ENCODE measurements at places on chromosomes 4 and X. TPM values are rescaled to one million over a fixed set of nuclear protein-coding genes. Genes with fewer than 3 reads are reported as not detected.

DNA sequence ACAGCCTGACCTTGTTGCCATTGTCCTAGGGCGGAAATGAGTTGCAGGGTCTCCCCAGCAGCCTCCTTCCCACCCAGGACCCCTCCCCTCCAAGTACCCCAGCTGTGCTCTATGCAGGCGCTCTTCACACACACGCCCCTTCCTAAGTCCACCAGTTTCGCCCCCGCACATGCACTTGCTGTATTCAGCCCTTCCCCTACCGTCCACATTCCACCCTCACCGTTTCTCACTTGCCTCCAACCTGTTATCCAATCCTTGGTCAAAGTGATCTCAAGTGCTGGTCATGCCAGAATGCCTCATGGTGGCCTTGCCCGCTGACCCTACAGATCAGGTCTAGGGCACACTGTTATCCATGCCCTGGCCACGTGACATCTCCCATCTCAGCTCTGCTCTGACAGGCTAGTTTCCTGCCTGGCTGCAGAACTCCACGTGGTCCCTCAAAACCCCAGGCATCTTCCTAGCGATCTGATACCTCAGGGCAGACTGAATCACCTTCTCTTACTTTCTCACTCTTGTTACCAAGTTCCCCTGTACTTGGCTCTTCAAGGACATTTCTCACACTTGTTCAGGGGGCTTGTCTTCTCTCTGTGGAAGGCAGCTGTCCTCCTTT is 39.7 kb downstream of the NSG1 start:
- H3K4me1 ChIP-seq: peaks cover 4% of the 10 kb centered on the region
- no peaks in the 10 kb centered on the region for H3K27me3 ChIP-seq
- H3K36me3 ChIP-seq: peaks cover 16% of the 10 kb centered on the region
- DNase-seq: no peak

GRCh38 chr4:109872065-109872464 is 24.2 kb downstream of the LRIT3 start:
- no peak overlapping the region for H3K4me3 ChIP-seq
- H3K36me3 ChIP-seq: no peaks in the 10 kb centered on the region
- no peaks in the 10 kb centered on the region for H3K27me3 ChIP-seq
- H3K4me1 ChIP-seq: no peaks in the 10 kb centered on the region
- H3K27ac ChIP-seq: no peak overlapping the region
- DNase-seq: no peak

DNA sequence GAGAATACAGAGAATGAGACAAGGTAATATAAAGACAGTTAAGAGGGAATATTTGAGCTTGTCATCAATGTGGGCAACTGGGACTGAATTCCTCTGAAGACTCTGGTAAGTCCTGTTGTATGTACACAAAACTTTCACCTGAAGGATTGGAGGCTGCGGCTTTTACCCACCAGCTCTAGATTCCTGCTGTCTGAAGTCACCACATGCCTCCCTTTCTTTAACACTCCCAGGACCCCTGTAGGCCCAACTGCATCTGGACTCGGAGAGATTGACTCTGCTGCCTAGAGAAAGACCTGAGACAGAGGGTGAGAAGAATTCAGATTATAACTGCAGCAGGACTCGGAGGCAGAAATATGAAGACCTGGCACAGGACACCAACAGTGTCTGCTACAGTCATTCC is 1048.0 kb downstream of the PDHA2 start:
- no peak overlapping the region for H3K4me3 ChIP-seq
- no peaks in the 10 kb centered on the region for H3K27me3 ChIP-seq
- no peak for DNase-seq
- H3K4me1 ChIP-seq: no peaks in the 10 kb centered on the region
- H3K36me3 ChIP-seq: no peaks in the 10 kb centered on the region
- H3K27ac ChIP-seq: no peak overlapping the region

TREX2 gene
- 0.36 TPM for total RNA-seq

GPR34 gene
- total RNA-seq: not detected

REPS2 gene
- 0.18 TPM for total RNA-seq

CLCN4 gene
- 4.5 TPM for total RNA-seq

- H3K4me1 ChIP-seq: peaks cover 2% of the 10 kb centered on the region
- H3K27ac ChIP-seq: no peak overlapping the region
- H3K36me3 ChIP-seq: no peaks in the 10 kb centered on the region
- DNase-seq: peak; percentile 74
Observed at GRCh38 chr4:100008048-100008447, 58.0 kb upstream of the H2AZ1 start.

FGFBP2 gene
- total RNA-seq: not detected

TEX11 gene
- total RNA-seq: not detected

NWD2 gene
- not detected for total RNA-seq

DNA sequence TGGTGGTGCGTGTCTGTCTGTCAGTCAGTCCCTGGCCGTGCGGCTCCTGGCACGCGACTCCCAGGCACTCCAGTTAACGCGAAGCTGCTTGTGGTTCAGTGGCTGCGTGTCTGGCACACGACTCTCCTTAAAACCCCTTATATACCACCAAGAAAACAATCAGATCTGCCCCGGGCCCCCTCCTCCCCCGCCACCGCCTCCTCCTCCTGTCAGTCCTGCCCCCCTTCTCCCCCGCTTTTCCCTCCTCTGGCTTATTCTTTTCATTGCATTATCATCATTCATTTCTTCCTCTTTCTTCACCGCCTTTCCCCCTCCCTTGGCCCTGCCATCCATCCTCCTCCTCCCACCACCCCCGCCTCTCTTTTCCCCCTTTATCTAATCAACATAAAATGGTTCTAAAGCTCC is at the start of gene NEUROG2:
Gene NEUROG2 (minus strand): TSS at position 115 of the 405 bp plus-strand sequence. CDS start 705 bp downstream, outside the sequence.
- H3K4me1 ChIP-seq: no peaks in the 10 kb centered on the region
- DNase-seq: no peak
- peak within 1 kb of the TSS; percentile 67 for H3K4me3 ChIP-seq
- no peak within 1 kb of the TSS for H3K27ac ChIP-seq
- H3K27me3 ChIP-seq: peaks cover 85% of the 10 kb centered on the region

DNA sequence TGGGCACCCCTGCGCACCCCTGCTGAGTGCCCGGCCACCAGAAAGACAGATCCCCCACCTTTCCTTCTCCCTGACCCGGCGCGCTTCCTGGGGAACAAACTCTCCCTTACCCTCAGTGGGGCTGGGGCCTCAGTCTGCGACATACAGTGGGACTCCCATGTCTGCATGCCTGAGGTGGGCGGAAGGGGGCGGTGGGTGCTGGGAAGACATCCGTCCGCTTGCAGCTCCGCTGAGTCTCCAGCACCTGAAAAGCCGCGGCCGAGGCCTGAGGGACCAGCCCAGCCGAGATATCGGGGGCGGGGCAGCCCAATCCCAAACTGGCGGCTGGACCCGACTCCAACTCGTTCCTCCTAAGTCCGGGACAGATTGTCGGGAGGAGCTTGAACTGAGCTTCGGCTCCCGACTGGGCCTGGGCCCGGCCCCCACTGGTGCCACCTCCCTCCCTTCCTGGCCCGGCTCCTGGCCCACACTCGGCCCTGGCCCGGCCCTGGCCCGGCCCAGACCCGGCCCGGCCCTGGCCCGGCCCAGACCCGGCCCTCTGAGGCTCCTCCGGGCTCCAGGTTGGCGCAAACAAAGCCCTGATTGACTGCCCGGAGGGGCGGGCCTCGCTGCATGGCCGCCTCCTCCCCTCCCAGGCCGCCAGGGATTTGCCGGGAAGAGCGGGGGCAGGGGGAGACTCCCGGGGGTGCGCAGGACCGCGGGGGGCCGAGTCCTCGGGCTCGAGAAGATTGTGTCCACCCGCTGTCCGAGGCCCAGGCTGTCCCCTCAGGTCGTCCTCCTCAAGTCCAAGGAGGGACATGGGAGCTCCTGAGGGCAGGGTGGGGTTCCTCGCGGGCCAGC is 877 bp upstream of the SLC16A2 start:
- H3K27me3 ChIP-seq: no peaks in the 10 kb centered on the region
- peak overlapping the region; percentile 58 for H3K4me3 ChIP-seq
- peak; percentile 48 for DNase-seq
- peak overlapping the region; percentile 94 for H3K27ac ChIP-seq
- peaks cover 4% of the 10 kb centered on the region for H3K4me1 ChIP-seq
- no peaks in the 10 kb centered on the region for H3K36me3 ChIP-seq

- H3K4me1 ChIP-seq: no peaks in the 10 kb centered on the region
- no peak overlapping the region for H3K4me3 ChIP-seq
- H3K36me3 ChIP-seq: no peaks in the 10 kb centered on the region
Observed at GRCh38 chrX:70979136-70979762, 48.4 kb upstream of the SLC7A3 start.

SHISA3 gene
- total RNA-seq: under 0.01 TPM

GRCh38 chr4:86977621-86978184 is 42.9 kb downstream of the AFF1 start:
- no peak overlapping the region for H3K27ac ChIP-seq
- DNase-seq: peak; percentile 76
- no peaks in the 10 kb centered on the region for H3K36me3 ChIP-seq
- no peak overlapping the region for H3K4me3 ChIP-seq

CT83 gene
- total RNA-seq: not detected

GRCh38 chrX:112067601-112068000 is 15.0 kb downstream of the TRPC5 start:
- H3K36me3 ChIP-seq: no peaks in the 10 kb centered on the region
- H3K27ac ChIP-seq: no peak overlapping the region
- DNase-seq: no peak
- peaks cover 6% of the 10 kb centered on the region for H3K27me3 ChIP-seq
- H3K4me3 ChIP-seq: no peak overlapping the region

DNA sequence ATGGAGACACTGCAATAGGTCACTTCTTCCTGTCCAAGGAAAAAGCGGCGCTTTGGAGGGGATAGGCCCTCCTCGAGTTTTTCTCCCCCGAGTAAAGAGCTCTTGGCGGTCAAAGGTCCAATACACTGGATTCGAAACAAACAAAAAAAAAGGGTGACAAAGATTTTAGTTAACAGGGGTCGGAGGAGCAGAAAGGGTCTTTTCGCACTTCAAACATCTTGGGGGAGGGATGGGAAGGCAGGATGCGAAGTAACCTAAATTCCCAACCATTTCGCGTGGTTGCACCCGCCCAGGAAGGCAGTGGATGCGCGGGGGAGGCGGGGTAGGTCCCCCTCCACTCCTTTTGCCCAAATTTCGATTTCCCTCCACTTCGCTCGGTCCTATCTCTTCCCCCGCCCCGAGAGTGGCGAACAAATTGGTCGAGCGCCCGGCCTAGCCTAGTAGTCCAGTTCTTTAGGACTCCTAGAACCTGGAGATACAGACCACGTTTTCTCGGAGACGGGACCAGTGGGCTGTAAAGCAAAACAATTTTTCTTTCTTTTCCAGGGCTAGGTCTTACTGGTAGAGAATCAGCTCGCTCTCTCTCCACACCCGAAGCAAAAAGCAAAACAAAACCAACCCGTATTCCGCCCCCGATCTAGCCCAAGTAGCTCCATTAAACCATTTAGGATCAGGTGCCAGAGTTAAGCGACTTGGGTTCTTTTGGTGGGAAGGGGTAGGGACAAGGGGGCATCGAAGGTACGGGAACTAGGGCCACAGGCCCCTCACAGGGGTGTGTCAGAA is 2.0 kb upstream of the STAG2 start:
- no peaks in the 10 kb centered on the region for H3K27me3 ChIP-seq
- H3K4me1 ChIP-seq: no peaks in the 10 kb centered on the region
- no peaks in the 10 kb centered on the region for H3K36me3 ChIP-seq
- H3K4me3 ChIP-seq: peak overlapping the region; percentile 57
- no peak for DNase-seq
- peak overlapping the region; percentile 82 for H3K27ac ChIP-seq

DNA sequence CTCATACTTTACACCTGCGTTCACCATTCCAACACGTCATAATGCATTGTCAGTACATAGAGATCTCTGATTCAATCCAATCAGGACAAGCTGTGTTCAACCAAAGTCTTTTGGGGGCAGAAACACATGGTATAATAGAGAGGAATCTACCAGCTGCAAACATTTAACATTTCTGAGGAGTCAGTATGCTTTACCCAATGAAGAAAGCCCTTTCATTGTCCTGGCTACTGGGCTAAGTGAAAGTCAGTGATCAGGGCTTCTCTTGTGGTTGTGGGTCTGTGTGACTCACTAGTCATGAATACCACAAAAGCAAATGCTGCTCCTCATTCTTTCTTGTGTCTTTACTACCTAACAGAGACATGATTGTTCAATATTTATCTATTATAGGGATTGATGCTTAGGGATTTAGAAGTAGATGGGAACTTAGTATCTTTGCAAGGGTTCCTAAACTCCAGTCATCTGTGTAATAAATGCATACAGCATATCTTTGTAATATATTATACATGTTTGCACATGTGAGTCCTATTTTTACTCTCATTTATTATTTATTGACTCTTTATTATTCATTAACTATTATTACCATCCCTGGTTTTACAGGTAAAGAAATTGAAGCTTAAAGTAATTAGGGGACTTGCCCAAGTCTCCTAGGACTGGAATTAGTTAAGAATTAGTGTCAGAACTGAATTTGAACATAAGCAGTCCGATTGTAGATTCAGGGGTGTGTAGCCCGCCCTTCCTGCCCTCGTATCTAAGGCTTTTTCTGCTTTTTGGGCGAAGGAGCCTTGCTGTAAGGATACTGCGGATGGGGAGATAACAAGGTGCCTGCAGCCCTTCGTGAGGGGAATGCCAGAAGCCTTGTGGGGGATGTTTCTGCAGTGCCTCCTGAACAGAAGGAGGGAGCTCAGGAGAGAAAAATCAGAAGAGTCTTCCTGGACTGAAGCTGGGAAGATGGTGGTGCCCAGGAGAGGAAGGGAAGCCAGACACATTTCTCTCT is 353.1 kb upstream of the BOD1L1 start:
- no peaks in the 10 kb centered on the region for H3K36me3 ChIP-seq
- peak; percentile 96 for DNase-seq
- peaks cover 9% of the 10 kb centered on the region for H3K27me3 ChIP-seq
- H3K27ac ChIP-seq: no peak overlapping the region

GRCh38 chr4:40471923-40472322 is 136.8 kb downstream of the CHRNA9 start:
- peak; percentile 37 for DNase-seq
- H3K36me3 ChIP-seq: no peaks in the 10 kb centered on the region
- H3K27ac ChIP-seq: no peak overlapping the region
- H3K4me3 ChIP-seq: no peak overlapping the region

MSL3 gene
- total RNA-seq: 22.2 TPM

- DNase-seq: no peak
- peaks cover 12% of the 10 kb centered on the region for H3K4me1 ChIP-seq
- H3K36me3 ChIP-seq: no peaks in the 10 kb centered on the region
Observed at GRCh38 chr4:8439914-8440491, 520 bp downstream of the ACOX3 start.

DNA sequence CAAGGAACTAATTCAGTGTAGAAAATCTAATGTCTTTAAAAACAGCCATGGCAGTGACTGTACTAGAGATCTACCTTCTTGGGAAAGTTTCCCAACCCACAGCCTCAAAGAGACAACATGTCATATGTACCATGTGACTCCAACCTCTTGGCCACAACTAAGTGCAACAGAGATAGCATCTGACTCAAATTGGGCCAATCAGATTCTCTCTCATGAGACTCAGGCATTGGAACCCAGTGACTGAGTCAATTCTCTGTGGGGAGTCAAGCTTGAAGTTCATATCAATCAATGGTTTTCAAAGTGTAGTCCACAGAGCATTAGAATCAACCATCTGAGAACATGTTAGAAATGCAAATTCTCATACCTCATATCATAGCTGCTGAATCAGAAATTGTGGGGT is 123.3 kb downstream of the MBNL3 start:
- H3K4me3 ChIP-seq: no peak overlapping the region
- H3K4me1 ChIP-seq: no peaks in the 10 kb centered on the region
- no peak for DNase-seq
